ENCODE measurements at places on chromosomes 5 and 9. TPM values are rescaled to one million over a fixed set of nuclear protein-coding genes. Genes with fewer than 3 reads are reported as not detected.

Gene CDH9
- total RNA-seq = 0.73 TPM

Gene SH3RF2
- total RNA-seq = 0.95 TPM

Gene CXCL14
- 2.4 TPM for total RNA-seq

Gene TDRD7
- total RNA-seq = 2.3 TPM

Gene MAMDC2
- 15.3 TPM for total RNA-seq

Gene FGF18
- total RNA-seq = 0.63 TPM

Gene GABRA1
- total RNA-seq = 17.3 TPM

Gene NXNL2
- total RNA-seq = 1.9 TPM

Gene CD72
- total RNA-seq = 4.5 TPM

Gene FOXD4
- not detected for total RNA-seq

Gene C5orf52
- total RNA-seq = not detected

Gene PCDHA10
- total RNA-seq = 5.5 TPM

- peaks cover 4% of the 10 kb centered on the region for H3K4me1 ChIP-seq
- H3K4me3 ChIP-seq = no peak overlapping the region
- no peak for DNase-seq
These were observed 67.9 kb downstream of the NFIB start for GRCh38 chr9:14245901-14246525.

DNA sequence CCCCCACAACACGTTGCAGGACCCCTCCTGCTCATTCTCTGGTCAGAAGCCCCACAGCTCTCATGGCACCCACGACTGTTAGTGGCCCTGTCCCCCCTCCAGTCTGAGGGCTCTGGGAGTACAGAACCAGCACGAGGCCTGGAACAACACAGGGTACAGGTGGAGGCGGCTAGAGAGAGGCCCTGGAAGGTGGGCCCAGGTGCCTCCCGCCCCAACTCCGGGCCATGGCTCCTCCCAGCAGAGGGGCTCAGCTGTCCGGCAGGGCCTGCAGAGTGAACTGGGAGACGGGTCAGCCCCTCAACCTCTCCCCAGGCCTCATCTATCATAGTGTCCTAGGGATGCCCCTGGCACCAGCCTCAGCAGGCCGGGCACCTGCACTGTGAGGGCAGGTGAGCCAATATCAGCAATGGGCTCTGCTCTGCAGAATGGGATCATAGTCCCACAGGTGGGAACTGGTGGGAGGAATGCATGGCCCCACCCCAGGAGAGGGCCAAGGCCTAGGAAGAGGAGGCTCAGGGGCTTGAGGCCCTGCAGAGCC is 58.6 kb downstream of the BARX1 start:
- no peak overlapping the region for H3K4me3 ChIP-seq
- H3K27ac ChIP-seq = no peak overlapping the region
- no peak for DNase-seq
- H3K36me3 ChIP-seq = no peaks in the 10 kb centered on the region
- H3K27me3 ChIP-seq = no peaks in the 10 kb centered on the region

GRCh38 chr5:67414712-67415111 is 218.1 kb upstream of the CD180 start:
- no peaks in the 10 kb centered on the region for H3K27me3 ChIP-seq
- no peak overlapping the region for H3K27ac ChIP-seq
- no peak overlapping the region for H3K4me3 ChIP-seq
- no peaks in the 10 kb centered on the region for H3K36me3 ChIP-seq
- H3K4me1 ChIP-seq = no peaks in the 10 kb centered on the region

GRCh38 chr5:122321921-122322320 is 9.9 kb downstream of the SNCAIP start:
- no peak overlapping the region for H3K27ac ChIP-seq
- no peaks in the 10 kb centered on the region for H3K27me3 ChIP-seq
- DNase-seq = no peak
- H3K36me3 ChIP-seq = no peaks in the 10 kb centered on the region
- no peak overlapping the region for H3K4me3 ChIP-seq
- H3K4me1 ChIP-seq = 0 out of 2 replicates have a peak, but pooled peaks cover 3% of the 10 kb centered on the region

- DNase-seq = no peak
- H3K4me1 ChIP-seq = no peaks in the 10 kb centered on the region
- H3K27me3 ChIP-seq = no peaks in the 10 kb centered on the region
- H3K4me3 ChIP-seq = no peak overlapping the region
These were observed 35.9 kb upstream of the PCSK1 start for GRCh38 chr5:96468956-96469355.

DNA sequence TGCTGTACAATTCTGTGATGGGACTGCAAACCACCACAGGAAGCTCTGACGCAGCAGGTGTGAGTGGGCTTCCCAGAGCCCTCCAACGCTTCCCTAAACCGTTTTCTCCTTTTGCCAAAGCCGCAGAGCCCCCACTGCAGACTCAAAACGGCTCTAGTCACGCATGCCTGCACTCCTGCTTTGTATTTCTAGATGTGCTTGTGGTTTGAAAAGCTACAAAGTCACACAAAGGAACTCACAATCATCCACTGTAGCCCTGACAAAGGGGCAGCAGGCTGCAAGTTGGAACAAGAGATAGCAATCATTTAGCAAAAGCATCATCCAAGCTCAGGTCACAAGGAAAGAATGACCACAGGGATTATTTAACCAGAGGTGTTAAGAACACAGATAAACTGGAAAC is 79.3 kb downstream of the PTPN3 start:
- H3K27ac ChIP-seq = no peak overlapping the region
- no peaks in the 10 kb centered on the region for H3K4me1 ChIP-seq
- H3K4me3 ChIP-seq = no peak overlapping the region
- H3K27me3 ChIP-seq = no peaks in the 10 kb centered on the region
- DNase-seq = no peak

DNA sequence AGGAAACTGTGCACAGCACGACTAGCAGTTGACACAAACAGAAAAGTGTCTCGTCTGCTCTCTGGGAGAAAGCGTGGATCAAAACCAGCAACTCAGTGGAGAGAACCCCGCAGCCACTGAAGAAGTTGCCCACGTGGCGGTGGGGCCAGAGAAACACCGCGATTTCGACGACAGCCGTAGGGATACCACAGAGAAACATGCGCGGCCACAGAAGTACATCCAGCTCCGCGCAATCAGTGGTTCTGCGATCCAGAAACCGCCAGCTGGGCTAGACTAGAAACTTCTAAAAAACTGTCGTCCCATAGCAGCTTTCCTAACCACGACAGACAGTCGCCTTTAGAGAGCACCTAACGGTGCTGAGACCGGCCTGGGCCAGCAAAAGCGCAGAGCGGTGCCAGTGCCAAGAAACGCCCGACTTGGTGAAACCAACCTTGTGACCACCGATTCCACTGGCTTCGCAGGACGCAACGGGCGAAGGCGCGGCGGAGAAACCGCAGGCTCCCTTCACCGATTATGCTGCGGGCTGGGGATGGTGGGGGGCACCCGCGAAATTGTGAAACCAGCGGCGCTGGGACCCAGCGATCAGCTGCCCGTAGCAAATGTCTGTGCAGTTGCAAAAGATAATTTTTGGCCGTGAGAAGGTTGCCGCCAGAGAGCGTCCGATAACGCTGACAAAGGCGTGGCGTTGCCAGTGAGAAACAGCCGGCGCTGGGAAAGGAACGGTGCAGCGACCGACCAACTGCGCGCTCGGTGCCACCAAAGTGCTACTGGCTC is 2.7 kb upstream of the ANXA2R start:
- no peak for DNase-seq
- no peaks in the 10 kb centered on the region for H3K36me3 ChIP-seq
- H3K4me1 ChIP-seq = peaks cover 29% of the 10 kb centered on the region
- H3K27ac ChIP-seq = no peak overlapping the region
- peaks cover 55% of the 10 kb centered on the region for H3K27me3 ChIP-seq

GRCh38 chr5:135249658-135250057 is 149.4 kb downstream of the MACROH2A1 start:
- H3K36me3 ChIP-seq = no peaks in the 10 kb centered on the region
- H3K27me3 ChIP-seq = no peaks in the 10 kb centered on the region
- no peaks in the 10 kb centered on the region for H3K4me1 ChIP-seq
- no peak overlapping the region for H3K4me3 ChIP-seq

- H3K4me1 ChIP-seq = peaks cover 3% of the 10 kb centered on the region
- H3K27me3 ChIP-seq = peaks cover 1% of the 10 kb centered on the region
- H3K36me3 ChIP-seq = no peaks in the 10 kb centered on the region
- no peak overlapping the region for H3K4me3 ChIP-seq
- H3K27ac ChIP-seq = no peak overlapping the region
These were observed 359.0 kb upstream of the SLC30A5 start for GRCh38 chr5:68734781-68735180.

DNA sequence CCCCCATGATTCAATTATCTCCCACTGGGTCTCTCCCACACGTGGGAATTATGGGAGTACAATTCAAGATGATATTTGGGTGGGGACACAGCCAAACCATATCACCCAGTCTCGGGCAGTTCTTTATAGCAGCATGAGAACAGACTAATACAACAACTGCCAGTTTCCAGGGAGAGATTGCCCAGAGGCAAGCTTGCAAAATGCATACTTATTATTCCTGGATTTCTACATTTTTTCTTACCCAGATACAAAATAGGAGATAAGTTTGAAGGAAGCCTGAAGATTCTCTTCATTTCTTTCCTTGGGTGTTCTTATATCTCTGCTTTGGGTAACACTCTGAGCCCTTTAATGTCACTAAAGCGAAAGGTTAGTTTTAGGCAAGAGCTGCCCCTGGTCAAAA is 691.2 kb downstream of the TAF11L14 start:
- no peak overlapping the region for H3K4me3 ChIP-seq
- H3K4me1 ChIP-seq = no peaks in the 10 kb centered on the region
- H3K36me3 ChIP-seq = no peaks in the 10 kb centered on the region

- H3K4me3 ChIP-seq = no peak overlapping the region
- no peak overlapping the region for H3K27ac ChIP-seq
- DNase-seq = no peak
- H3K36me3 ChIP-seq = peaks cover 4% of the 10 kb centered on the region
- H3K27me3 ChIP-seq = no peaks in the 10 kb centered on the region
- H3K4me1 ChIP-seq = peaks cover 11% of the 10 kb centered on the region
These were observed 14.0 kb upstream of the TRIM14 start for GRCh38 chr9:98132806-98133631.

DNA sequence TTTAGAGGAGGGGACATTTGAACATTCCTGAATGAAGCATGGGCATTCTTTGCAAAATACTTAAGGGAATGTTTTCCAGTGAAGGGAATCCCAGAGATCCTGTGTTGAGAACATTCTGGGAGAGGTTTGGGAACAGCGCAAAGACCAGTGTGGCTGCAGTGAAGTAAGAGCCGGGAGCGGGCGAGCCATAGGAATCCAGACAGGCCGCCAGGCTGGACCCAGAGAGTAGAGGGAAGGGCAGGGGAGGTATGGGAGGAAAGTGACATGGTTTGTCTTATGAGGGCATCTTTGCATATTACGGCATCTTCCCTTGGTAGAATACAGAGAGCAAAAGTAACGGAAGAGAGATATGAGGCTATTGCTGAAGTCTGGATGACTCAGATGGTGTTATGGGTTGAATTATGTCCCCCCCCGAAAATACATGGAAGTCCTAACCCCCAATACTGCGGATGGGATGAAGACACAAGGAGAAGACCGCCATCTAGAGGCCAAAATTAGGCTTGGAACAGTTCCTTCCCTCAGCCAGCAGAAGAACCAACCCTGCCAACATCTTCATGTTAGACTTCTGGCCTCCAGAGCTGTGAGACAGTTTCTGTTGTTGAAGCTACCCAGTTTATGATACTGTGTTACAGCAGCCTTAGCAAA is 268.2 kb downstream of the MAST4 start:
- H3K4me1 ChIP-seq = peaks cover 3% of the 10 kb centered on the region
- DNase-seq = no peak
- no peak overlapping the region for H3K4me3 ChIP-seq
- H3K27me3 ChIP-seq = no peaks in the 10 kb centered on the region

- no peak for DNase-seq
- no peak overlapping the region for H3K4me3 ChIP-seq
- H3K27me3 ChIP-seq = no peaks in the 10 kb centered on the region
- H3K36me3 ChIP-seq = no peaks in the 10 kb centered on the region
- no peaks in the 10 kb centered on the region for H3K4me1 ChIP-seq
These were observed 339.4 kb downstream of the PRELID2 start for GRCh38 chr5:145495741-145496140.

DNA sequence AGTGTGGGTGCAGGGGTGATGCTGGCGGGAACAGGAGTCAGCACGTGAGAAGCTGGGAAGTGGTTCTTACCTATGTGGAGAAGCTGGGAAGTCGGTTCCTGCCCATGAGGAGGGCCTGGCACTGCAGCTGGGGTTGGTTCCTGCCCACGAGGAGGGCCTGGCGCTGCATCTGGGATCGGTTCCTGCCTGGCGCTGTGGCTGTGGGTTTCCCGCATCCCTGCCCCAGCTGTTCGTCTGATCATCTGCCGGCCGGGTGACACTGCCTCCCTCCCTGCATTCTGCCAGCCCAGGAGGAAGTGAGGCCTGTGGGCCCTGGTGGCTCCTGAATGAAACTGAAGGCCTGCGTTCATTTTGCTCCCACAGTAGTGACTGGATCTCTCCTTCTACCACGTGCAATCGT is 5.1 kb downstream of the OBP2A start:
- H3K36me3 ChIP-seq = no peaks in the 10 kb centered on the region
- H3K4me3 ChIP-seq = no peak overlapping the region
- H3K27ac ChIP-seq = no peak overlapping the region
- no peak for DNase-seq

DNA sequence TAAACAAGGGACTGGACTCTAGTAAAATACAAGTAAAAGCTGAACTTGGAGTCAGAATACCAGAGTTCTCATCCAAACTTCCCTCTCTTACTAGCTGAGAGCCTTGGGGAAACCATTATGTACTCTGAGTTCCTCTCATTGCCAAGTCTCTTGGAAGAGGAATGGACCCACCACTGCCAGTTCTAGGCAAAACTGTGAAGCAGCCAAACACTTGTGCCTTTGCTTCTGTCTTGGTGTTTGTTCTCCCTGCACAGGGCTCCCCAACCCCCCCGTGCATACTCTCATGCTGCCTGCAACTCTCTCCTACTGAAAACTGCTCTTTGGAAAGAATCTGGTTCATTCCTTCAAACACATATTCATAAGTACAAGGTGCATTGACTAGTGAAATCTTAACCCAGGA is 102.6 kb downstream of the PDZD2 start:
- no peak overlapping the region for H3K4me3 ChIP-seq
- H3K27ac ChIP-seq = no peak overlapping the region
- no peaks in the 10 kb centered on the region for H3K27me3 ChIP-seq
- DNase-seq = no peak
- H3K4me1 ChIP-seq = peaks cover 5% of the 10 kb centered on the region
- no peaks in the 10 kb centered on the region for H3K36me3 ChIP-seq
